ENCODE measurements at places on chromosomes 12 and 14.

GRCh38 chr14:60235440-60235839 is 13.6 kb upstream of the PPM1A start:
- no peak for DNase-seq

- DNase-seq = no peak
Observed at GRCh38 chr14:49975799-49976198, 82.9 kb downstream of the ARF6 start.

GRCh38 chr12:34333337-34333736 is 311.0 kb downstream of the ALG10 start:
- DNase-seq = no peak

- no peak for DNase-seq
Observed at GRCh38 chr12:132373901-132374611, 44.7 kb upstream of the GALNT9 start.

DNA sequence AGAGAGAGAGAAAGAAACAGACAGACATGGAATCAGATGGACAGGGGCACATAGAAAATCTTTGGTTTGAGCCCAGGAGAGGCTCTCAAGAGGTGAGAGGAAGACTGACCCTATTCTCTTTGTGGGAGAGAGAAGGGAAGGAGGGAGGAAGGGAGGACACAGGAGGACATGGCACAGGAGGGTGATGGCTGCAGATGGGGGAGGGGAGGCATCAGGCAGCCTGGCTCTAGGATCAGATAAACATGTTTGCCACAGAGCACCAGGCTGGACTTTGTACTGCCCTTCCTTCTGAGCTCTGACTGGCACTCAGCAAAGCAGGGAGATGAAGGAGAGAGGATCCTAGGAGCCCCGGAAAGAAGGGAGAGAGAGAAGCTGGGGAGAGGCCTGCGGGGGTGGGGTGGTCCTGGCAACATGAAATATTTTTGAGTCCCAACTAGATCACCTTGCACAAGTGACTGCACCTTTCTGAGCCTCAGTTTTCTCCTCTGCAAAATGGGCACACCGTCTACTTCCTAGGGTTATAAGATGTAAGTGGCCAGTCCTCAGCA is 6.1 kb downstream of the HNF1A start:
- no peak for DNase-seq

DNA sequence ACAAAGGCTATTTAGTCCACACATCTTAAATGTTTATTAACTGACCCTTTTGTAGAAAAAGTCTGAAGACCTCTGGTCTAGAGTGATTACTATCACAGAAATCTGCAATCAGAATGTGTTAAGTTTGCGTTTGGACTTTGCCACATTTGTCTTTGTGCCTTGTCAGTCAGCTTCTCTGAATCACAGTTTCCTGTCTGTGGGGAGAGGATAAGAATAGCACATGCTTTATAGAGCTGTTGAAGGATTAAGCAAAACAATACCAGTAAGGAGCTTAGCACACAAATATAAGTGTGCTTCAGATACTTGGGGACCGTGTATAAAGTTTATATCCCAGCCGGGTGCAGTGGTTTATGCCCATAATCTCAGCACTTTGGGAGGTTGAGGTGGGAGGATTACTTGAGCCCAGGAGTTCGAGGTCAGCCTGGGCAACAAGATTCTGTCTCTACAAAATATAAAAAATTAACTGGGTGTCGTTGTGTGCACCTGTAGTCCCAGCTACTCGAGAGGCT is 63.0 kb upstream of the BTG1 start:
- no peak for DNase-seq

- DNase-seq = no peak
Observed at GRCh38 chr14:86088156-86088555, 558.2 kb downstream of the FLRT2 start.

DNA sequence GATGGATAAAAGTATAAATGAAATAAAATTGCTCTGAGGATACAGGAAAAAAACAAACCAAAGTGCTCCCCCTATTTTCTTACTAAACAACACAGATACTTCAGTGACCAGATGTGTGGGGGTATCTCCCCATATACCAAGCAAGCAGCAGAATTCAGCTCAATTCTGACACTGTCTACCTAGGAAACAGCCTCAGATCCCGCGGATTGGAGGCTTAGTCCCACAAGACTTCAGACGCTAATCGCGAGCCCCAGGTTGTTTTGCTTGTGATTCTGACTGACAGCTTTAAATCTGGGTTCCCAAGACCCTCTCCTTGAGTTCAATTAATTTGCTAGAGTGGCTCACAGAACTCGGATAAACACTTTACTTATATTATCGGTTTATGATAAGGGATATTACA is 17.3 kb downstream of the NFKBIA start:
- DNase-seq = no peak

GRCh38 chr12:67833602-67834001 is 155.6 kb upstream of the IFNG-AS1 start:
- no peak for DNase-seq

DNA sequence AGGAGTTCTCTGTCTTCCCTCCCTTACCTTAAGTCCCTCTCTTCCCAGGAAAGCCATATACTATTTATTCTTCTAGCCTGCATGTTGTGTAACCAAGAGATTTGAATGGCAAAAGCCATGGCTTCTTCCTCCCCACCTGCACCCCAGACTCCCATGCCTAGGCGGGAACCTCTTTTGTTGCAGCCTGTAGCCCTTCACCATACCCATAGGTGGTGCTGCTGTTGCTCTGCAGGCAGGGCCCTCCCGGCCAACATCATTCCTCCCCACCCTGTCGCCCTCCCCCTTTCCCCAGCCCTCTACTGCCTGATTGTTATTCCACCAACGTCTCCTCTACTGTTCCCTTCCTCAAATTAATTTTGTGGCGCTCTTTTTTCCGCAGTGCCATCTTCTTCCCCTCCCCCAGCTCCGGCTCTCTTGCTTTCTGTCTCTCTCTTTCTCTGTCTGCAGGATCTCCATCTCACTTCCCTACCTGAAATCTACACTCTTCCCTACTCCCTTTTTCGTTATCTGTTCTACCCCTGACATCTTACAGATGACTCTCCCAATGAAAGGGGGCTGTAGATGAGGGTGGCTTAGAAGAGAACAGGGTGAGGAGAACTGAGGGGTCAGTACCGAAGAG is 13.8 kb downstream of the NGDN start:
- DNase-seq = no peak

DNA sequence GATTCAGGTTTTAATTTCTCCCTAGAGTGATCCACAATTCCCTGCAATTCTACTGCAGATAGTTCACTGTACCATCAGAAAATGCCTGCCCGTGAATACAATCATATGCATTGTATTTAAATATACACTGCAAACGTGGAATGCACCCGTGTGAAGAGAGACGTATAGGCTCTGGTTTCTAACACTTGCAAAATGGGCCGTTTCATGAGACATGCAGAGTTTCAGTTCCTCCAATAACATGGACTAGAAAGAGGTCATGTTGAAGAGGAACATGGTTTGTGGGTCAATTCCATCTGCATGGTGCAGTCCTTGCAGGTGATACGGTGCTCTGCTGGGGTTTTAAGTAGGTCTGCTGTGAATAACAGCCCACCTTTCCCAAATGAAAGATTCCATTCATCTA is 373.3 kb downstream of the TMEM132D start:
- DNase-seq = no peak

DNA sequence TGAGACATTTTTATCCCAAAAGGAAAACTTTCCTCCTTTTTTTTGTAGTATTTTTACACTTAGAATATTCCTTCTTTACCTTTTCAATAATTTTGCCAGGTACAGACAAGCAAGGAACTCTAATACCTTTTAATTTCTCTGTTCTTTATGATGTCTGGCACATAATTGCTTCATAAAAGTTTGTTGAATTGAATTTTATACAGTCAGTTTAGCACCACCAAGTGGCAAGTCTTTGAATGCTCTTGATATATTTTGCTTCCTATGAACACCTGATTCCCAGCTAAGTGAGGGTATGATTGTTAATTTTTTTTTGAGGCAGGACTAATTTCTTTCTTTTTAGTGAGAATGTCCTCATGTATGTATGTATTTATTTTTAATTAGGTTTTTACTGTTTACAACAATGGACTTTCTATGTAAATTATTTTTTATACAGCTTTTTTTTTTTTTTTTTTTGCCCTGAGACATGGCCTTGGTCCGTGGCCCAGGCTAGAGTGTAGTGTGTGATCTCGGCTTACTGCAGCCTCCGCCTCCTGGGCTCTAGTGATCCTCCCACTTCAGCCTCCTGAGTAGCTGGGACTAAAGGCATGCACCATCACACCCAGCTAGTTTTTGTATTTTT is 6.9 kb downstream of the TBC1D15 start:
- no peak for DNase-seq

- DNase-seq = no peak
Observed at GRCh38 chr12:123519141-123520001, 14.1 kb downstream of the RILPL1 start.

- DNase-seq = no peak
Observed at GRCh38 chr12:132218527-132218875, 74.2 kb downstream of the NOC4L start.

DNA sequence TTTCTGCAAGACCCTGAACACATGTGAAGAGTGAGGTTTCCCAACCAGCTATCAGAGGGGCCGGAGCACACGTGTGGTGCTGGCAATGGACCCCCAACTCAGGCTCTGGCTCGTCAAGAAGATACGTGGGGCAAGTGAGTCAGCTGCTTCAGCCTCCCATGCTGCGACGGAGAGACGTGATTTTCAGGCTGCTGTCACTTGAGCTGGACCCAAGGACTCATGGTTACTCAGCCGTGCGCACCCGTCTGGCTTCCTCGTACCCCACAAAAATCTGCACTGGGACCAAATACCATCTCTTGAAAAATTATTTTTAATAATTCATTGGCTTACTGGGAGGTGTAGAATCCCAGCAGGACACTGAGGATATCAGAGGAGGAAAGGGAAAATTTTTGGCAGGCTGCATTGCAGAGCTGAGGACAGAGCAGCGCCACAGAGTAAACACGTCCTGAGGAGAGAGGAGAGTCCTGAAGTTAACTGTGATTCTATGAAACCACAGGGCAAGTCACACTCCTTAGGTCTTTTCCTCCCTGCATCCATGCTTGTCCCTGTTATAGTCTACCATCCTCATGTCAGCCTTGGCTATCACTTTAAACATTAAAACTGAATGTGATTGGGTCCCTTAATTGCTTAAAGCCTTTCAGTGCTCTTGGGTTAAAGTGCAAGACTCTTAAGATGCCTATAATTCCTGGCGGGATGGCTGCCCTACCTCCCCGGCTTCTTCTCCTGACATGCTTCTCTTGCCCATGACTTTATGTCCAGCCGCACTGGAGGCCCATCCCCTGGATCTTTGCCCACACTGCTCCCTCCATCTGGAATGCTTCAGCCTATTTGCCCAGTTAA is 95.3 kb upstream of the SLC35F4 start:
- no peak for DNase-seq

DNA sequence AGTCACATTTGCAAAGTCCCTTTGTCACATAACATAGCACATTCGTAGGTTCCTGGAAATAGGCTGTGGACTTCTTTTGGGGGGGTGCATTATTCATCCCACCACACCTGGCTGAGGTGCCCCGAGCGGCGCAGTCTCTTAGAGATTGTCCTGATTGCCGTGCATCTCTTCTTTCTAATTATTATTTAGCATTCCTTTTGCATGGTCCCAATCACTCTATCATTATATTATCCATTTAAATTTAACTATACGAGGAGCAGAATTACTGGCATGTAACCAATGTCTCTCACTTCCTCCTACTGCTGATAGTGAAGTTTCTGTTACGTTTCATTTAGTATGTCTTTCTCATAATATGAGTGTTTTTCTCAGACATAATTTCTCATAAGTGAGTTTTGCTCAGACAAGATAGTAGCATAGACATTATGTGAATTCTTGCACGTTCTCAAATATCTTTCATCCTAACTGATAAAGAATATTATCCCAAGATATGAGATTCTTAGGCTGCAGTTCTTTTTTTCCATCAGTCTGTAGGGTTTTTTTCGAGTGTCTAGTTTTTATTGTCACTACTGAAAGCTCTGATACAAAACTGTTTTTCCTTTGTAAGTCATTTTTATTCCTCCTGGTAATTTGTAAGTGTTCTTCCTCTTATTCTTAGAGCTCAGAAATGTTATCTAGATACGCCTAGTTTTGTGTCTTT is 444.3 kb downstream of the NELL2 start:
- DNase-seq = no peak

DNA sequence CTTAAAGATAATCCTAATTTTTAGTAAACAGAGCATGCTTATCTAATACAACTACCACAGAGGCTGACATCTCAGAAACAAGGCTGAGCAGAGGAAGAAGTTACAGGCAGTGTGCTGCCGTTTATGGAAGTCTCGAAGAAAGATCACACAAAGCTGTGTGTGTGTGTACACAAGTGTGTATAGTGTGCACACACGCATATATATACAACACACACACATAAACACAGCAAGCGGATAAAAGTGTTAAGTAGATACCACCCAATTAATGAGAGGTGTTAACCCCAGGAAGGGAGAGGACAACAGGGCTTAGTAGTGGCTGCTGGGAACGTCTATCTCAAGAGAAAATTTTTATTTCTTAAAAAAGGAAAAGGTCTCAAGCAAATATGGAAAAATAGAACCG is 15.3 kb downstream of the CCDC88C start:
- no peak for DNase-seq

GRCh38 chr14:58899317-58899713 is 261.6 kb downstream of the DACT1 start:
- no peak for DNase-seq

- DNase-seq = no peak
Observed at GRCh38 chr14:103019826-103020225, 37.5 kb downstream of the CDC42BPB start.

DNA sequence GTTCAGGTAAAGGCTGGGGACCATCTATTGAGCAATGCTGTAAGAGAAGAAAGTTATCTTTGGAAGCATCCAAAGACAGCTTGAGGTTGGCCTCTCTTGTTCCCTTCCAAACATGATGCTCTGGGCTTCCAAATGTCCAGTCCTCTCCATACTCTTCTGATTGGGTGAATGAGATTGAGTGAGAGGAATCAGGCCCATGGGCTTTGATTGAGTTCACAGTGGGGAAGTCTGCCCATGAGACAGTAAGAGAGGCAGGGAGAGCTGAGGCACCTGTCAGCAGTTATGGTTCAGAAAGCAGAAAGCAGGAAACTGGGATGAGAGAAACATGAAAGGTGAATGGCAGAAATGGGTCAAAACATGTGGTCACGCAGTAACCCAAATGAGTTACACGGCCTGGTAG is 1006.9 kb downstream of the VRK1 start:
- no peak for DNase-seq
